ENCODE measurements at places on chromosomes 16 and 17. TPM values are rescaled to one million over a fixed set of nuclear protein-coding genes. Genes with fewer than 3 reads are reported as not detected.

BRICD5 gene
- total RNA-seq = 1.2 TPM

SLC5A11 gene
- total RNA-seq = 1.0 TPM

NETO2 gene
- total RNA-seq = 2.0 TPM

TBC1D3G gene
- total RNA-seq = not detected

ENPP7 gene
- total RNA-seq = 0.09 TPM

SNF8 gene
- 46.7 TPM for total RNA-seq

SPEM1 gene
- total RNA-seq = not detected

ARHGAP27 gene
- 7.7 TPM for total RNA-seq

PLLP gene
- 26.0 TPM for total RNA-seq

All from pancreas (tissue), 10 donors.